ENCODE measurements at places on chromosomes 5 and 9.

- no peak for DNase-seq
Observed at GRCh38 chr5:76808141-76808691, 10.6 kb upstream of the F2RL1 start.

DNA sequence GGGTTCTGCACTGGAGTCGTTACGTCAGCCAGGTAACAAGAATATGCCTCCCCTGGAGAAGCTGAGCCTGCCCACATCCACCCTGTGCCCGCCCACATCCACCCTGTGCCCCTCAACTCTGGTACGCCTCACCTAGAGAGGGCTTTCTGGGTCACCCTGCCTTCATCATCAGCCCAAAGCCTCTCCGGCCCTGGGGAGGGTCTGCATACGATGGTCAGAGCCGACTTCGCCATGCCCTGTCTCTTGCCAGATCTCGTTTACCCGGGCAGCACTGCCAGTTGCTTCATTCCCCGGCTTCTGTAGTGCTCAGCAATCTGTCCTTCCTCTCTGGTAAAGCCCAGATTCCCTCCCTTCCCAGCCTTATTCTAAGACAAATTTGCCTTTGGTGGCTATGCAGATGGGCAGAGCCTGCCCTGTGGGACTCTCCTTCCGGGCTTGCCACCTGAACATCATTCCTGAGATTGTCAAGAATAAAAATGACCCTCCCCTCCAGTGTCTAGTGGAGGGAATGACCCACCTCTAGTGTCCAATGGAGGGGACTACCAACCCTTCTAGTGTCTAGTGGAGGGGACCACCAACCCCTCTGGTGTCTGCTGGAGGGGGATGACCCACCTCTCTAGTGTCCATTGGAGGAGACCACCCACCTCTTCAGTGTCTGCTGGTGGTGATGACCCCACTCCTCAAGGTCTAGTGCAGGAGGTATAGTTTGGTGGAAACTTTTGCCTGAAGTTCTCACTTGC is 3.4 kb downstream of the PLEKHG4B start:
- no peak for DNase-seq

DNA sequence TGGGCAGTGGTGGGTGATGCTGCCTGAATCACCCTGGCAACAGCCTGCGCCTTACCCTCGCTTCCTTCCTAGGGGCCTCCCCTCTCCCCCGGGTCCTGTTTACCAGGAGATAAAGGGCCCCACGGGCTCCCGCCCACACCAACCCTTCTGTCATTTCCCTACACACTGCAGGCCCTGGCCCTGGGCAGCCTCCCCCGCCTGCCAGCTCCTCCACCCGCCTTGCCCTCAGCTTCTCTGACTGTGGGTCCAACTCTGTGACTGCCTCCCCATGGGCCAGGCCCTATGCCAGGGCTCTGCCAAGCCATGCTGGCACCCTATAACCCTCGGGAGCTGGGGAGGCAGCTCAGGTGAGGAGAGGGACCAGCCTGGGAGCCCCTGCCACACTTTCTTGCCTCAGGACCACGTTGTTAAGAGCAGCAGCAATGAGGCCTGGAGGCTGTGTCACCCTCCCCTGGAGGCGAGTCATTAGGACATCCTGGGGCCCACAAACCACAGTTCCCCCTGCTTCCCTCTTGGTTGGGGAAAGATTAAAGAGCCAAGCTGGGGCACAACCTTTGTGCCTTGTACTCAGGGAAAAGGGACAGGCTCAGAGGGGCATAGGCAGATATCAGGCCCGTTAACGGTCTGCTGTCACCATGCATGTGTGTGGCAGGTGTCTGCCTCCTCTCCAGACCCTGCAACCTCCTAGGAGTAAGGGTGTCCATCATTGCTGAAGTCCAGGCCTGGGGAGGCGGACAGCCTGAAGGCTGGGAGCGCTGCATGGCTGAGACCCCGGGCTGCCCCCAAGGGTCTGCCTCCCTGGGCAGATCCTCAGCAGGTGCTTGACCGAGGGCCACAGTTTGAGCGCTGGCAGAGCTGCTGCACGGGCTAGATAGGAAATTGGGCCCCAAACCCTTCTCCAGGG is 2.8 kb downstream of the MGAT4B start:
- no peak for DNase-seq

DNA sequence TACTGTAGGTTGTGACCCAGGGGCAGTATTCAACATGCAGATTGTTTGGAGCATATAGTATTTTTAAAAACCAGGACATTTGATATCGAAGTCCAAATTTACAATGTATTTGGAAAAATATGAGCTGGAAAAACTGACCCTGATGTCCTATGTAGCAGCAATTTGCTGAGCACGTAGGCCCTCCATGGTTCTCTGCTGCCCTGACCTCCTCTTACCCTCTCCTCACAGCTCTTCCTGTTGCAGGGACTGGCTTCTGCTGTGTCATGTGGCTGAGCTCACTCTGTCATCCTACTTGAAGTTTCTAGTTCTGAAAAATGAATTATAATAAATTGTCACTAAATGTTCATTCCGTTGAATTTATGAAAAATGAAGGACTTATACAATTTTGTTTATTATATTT is 4.1 kb upstream of the ASPN start:
- no peak for DNase-seq

- DNase-seq, result no peak
Observed at GRCh38 chr5:112968411-112969106, 8.0 kb upstream of the DCP2 start.

DNA sequence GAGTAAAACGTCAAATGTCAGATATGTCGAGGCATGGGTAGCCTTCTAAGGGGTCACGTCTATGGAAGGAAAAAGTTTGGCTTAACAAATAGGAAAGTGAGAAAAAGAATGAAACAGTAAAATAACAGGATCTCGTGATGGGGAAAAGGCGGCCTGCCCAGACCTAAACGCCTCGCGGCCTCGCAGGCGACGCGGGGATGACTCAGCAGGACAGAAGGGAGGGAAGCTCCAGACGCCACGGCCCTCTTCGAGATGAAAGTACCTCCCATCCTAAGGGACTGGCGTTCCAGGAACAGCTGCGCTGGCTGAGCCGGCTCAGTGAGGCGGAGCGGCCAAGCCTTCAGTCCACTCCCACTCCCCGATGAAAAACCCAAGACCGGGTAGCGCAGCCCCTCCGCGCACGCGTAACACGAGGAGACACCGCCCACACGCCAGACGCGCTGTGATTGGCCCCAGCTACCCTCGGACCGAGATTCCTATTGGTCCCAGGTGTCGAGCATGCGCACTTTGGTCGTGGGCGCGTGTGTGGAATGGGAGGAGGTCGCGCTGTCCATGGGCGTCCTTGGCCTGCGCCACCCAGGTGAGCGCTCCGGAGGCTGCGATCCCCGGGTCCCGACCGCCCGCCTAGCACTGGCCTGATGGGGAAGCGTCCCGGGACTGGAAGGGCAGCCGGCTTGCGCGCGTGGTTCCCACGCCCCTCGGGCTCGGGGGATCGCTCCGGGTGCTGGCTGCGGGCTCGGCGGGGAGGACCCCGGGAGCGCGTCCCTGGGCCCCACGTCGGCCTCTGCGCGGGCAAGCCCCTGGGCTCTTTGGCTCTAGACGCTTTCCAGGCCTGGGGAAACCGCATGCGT is 588.5 kb downstream of the MTRR start:
- DNase-seq, result peak; percentile 38

- DNase-seq, result no peak
Observed at GRCh38 chr9:123778232-123778902, 151.6 kb downstream of the DENND1A start.

- DNase-seq, result no peak
Observed at GRCh38 chr5:52668139-52668538, 119.6 kb upstream of the ITGA1 start.

DNA sequence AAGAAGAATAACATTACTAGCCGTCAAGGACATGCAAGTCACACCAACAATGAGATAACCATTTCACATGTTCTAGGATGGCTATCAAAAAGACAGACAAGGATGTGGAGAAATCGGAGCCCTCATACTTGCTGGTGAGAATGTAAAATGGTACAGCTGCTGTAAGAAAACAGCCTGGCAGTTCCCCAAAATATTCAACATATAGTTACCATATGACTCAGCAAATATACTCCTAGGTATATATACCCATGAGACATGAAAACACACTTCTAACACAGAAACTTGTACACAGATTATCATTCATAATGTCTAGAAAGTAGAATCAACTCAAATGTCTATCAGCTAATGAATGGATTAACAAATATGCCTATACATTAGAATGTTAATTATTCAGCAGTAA is 105.4 kb upstream of the PCAT7 start:
- no peak for DNase-seq

GRCh38 chr5:1725641-1726468 is 73.8 kb downstream of the MRPL36 start:
- no peak for DNase-seq

- no peak for DNase-seq
Observed at GRCh38 chr5:82804155-82804690, 273.0 kb downstream of the TMEM167A start.

DNA sequence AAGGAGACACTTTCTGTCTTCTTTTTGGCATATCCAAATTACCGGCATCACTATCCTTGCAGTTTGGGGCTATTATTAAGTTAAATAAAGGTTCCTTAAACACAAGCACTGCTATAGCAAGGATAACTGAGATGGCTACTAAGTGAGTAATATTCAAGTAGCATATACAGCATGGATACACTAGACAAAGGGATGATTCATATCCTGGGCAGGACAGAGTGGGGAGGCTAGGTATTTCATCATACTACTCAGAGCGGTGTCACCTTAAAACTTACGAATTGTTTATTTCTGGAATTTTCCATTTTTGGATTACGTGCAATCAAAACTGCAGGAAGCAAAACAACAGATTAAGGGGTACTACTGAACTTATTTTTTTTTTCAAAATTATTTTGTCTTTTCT is 54.1 kb downstream of the FER start:
- no peak for DNase-seq

DNA sequence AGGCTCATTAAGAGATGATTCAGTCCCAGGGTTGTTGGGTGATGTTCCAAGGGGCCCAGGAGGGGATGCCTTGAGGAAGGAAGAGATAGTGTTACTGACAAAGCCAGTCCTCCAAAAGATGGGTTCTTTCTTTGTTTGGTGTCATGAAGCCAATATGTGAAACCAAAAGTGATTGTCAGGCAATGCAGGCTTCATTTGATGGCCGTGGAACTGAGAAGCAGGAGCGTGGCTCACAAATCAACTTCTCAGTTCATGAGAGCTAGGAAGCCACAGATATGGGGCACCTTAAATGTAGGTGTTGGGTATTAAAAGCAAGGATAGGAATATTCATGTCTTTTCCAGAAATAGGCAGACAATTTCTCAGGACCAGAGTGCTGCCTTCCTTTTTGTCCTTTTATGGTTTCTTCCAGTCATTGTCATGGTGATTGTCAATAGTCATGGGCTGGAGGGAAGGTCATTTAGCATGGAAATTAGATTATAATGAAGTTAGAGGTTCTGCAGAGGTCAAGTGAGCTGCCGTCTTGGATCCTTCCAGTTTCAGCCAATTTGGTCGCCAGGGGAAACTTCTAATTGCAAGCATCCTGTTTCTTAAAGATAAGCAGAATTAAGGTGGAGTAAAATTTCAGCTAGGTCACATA is 393.0 kb downstream of the NTRK2 start:
- DNase-seq, result no peak

DNA sequence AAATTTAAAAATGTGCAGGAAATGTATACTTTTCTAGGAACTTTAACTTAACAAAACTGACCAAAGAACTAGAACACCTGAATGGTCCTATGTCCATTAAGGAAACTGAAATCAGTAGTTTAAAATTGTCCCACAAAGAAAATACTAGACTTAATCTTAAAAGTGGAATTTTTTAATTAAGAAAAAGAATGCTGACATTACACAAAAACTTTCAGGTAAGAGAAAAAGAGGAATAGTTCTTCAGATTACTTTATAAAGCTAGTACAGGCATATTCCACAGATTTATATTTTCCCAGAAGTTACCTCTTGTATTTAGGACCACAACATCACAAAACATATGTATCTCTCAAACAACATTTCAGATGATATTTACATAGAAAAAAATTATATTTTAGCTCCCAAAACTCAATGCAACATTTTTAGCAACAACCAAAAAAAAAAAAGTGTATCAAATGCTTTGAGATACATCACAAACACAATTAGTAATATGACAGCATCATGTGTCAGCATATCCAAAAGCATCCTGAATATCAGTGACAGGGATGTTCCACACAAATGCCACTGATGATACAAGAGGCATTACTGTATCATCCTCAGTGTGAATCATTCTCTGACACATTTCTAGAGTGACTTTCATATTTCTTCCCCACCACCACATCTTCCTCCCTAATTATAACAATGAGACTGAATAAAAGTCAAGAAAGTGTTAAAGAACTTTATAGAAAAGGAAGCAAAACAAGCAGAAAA is 264.0 kb downstream of the EPB41L4A start:
- DNase-seq, result no peak

All from stimulated activated CD8-positive, alpha-beta memory T cell treated with anti-CD3 and anti-CD28 coated beads, Interleukin-4, amount 100 ng/mL, for 1 hour (primary cell).